ENCODE measurements at places on chromosomes 12 and 14. TPM values are rescaled to one million over a fixed set of nuclear protein-coding genes. Genes with fewer than 3 reads are reported as not detected.

Gene IFI27L2
- polyA plus RNA-seq = 24.2 TPM

Gene PLBD1
- 46.3 TPM for polyA plus RNA-seq

DNA sequence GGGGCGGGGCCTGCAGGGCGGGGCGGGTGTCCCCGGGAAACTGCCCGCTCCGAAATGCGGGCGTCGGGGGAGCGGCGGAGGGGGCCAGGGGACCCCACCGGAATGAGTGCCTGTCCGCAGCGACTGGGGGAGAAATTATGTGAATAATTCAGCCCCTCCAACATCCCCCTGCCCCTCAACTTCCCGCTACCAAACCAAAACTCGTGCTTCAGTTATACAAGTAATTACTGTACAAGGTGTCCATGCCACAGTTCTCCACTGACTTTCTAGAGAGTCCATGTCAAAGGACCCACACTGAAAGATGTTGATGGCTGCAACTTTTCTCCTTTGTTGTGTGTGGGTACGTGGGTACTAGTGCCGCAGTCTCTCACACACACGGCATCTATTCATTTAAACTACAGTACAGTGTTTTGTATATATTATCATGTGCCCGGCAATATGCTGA lies 414 bp upstream of the CDK17 start:
- peak; percentile 58 for DNase-seq

- no peak for DNase-seq
These were observed 153.1 kb upstream of the OTX2 start for GRCh38 chr14:56963381-56963780.

GRCh38 chr14:29039171-29039570 lies 272.6 kb downstream of the FOXG1 start:
- DNase-seq = no peak

DNA sequence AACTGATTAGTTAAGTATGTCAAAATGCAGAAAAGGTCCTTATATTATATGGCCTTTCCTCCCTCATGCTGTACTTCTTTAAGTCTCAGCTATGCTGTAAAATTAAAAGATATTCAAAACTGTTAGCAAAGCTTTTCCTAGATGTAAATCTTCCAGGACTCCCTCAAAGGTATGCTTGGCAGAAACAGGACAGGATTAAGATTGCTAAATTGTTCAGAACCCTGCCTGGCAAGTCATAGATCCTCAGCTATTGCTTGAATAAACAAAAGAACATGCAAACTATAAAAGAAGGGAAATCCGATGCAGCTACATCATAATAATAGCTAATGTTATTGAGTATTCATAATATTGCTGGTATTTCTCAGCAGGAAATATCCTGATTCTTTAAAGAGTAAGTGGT lies 322.6 kb downstream of the CCDC91 start:
- DNase-seq = no peak

GRCh38 chr14:90344331-90345238 lies 12.8 kb upstream of the NRDE2 start:
- no peak for DNase-seq

DNA sequence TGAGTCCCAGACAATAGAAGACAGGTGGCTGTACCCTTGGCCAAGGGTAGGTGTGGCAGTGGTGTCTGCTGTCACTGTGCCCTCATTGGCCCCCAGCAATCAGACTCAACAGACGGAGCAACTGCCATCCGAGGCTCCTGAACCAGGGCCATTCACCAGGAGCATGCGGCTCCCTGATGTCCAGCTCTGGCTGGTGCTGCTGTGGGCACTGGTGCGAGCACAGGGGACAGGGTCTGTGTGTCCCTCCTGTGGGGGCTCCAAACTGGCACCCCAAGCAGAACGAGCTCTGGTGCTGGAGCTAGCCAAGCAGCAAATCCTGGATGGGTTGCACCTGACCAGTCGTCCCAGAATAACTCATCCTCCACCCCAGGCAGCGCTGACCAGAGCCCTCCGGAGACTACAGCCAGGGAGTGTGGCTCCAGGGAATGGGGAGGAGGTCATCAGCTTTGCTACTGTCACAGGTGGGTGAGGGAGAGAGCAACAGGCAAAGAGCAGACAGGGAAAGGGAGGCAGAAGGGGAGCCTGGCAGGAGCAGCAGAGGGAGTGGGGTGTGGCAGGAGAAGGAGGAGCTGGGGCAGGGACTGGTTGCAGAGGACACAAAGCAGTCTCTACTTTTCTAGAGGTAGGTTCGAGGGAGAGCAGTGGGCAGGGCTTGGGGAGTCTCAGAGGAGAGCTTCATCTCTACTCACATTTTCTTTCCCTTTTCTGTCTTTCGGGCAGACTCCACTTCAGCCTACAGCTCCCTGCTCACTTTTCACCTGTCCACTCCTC lies 452 bp downstream of the INHBE start:
- DNase-seq = no peak

GRCh38 chr12:122825773-122826724 lies 9.2 kb upstream of the HIP1R start:
- DNase-seq = no peak

GRCh38 chr12:62653740-62654139 lies 187.1 kb downstream of the MON2 start:
- no peak for DNase-seq

- no peak for DNase-seq
These were observed 350.7 kb downstream of the PRKD1 start for GRCh38 chr14:29576927-29577326.

DNA sequence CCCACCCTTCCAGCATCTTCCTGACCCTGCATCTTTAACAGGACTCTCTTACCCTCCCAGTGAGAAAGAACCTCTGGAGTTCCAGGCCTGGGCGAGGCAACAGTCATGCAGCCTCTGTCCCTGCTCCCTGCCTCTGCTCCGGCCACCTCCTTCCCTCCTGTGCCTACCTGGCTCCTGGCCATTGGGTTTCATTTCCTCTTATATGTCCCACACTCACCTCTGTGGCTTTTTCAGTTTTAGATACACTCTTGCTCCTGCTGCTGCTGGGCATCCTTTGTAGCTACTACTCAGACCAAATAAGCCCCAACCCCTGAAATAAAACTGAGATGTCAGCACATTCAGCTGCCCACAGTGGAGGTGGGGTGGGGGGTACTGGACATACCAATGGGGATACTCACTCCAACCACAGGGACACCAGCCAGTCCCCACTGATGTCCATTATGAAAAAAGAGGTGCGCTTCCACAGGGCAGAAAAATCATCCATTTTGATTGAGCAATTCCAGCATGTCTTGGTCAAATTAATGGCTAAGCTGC lies 99.1 kb upstream of the NRXN3 start:
- no peak for DNase-seq

GRCh38 chr14:96053600-96054381 lies 14.6 kb downstream of the C14orf132 start:
- DNase-seq = no peak

DNA sequence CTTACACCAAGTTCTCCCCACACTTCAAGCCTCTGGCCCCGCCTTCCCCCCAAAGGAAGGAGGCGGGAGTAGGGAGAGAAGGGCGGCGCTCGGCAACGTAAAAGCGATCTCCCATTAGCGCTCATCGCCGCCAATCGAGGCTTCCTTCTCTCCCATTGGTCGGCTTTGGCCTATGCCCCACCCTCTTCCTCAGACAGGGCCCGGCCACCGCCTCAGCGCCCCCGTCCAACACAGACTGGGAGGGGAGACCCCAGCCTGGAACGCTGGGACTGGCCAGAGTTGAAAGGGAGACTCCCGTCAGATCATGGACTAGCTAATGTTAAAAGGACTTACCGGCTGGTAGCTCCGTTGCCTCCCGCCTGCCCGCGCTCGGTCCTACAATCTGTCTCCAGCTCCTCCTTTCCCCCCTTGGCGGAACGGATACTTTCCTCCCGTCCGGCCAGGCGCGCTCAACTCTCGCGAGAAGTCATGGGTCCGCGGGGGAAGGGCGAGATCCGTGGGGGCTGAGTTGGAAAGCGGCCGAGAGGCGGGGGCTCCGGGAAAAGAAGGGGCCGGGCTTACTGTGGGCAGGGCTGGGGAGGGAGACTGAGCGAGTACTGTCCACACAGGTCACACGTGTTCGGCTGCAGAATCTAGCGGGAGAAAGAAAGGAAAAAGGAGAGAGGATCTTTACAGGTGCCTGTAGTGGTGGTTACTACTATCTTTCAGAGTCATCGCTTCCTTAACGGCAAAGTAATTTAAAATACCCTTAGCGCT lies at the start of gene ATF7:
Gene ATF7 (minus strand): TSS at position 437 of the 756 bp plus-strand sequence. CDS start 25,382 bp downstream, outside the sequence.
- peak; percentile 98 for DNase-seq

DNA sequence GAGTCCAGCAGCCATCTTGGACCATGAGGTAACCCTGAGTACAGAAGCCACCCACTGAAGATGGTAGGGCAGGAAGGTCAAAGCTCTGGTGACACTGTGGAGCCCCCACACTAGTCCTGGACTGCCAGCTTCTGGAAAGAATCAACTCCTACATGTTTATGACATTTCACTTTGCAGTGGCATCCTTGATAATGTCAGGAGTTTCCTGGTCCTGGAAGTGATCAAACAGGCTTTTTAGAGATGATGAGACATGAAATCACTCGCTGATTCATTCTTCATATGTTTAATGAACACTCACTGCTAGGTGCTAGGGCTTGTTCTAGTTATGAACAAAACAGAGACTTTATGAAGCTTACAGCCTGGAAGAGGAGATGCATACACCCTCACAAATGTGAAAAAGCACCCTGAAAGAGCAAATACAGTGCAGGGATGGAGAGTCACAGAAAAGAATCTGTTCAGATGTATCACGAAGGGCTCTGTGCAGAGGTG lies 15.8 kb upstream of the HNF1A start:
- DNase-seq = no peak
